ENCODE measurements at places on chromosomes 11 and 22.

- no peak for DNase-seq
These were observed 1.2 kb downstream of the CASP1 start for GRCh38 chr11:105033781-105034180.

DNA sequence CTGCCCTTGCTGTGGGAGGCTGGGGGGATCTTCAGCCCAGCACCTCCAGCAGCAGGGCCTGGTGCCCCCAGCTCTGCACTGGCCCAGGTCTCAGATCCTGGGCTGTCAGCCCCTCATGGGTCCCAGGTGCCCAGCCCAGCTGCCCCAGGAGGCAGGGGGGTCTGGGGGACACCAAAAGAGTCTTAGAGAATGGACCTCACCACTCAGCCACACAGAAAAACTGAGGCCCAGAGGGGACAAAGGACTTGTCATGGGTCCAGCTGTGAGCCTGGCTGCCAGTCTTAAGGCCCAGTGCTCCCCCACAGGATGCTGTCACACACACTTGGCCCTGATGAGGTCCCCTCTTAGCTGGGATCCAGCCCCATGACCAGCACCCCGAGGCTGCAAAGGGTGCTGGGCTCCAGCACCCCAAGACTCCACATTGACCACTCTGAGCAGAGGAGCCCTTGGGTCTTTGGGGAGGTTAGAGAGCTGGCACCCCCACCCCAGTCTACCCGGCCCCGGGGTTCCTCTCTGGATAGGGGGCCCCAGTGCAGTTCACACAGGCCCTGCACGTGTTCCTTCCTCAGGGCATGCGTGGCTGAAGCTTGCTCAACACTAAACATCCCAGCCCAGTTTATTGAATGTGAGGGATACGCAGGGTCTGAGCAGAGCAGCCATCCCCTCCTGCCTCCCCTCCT is 54.4 kb downstream of the IGLL5 start:
- DNase-seq: no peak

GRCh38 chr11:112878033-112878601 is 83.1 kb upstream of the NCAM1 start:
- no peak for DNase-seq

GRCh38 chr11:35950082-35950481 is 6.2 kb downstream of the LDLRAD3 start:
- no peak for DNase-seq

- no peak for DNase-seq
These were observed 40.3 kb downstream of the GALNT18 start for GRCh38 chr11:11581481-11581880.

GRCh38 chr11:20243974-20244373 is 83.7 kb upstream of the DBX1 start:
- no peak for DNase-seq

DNA sequence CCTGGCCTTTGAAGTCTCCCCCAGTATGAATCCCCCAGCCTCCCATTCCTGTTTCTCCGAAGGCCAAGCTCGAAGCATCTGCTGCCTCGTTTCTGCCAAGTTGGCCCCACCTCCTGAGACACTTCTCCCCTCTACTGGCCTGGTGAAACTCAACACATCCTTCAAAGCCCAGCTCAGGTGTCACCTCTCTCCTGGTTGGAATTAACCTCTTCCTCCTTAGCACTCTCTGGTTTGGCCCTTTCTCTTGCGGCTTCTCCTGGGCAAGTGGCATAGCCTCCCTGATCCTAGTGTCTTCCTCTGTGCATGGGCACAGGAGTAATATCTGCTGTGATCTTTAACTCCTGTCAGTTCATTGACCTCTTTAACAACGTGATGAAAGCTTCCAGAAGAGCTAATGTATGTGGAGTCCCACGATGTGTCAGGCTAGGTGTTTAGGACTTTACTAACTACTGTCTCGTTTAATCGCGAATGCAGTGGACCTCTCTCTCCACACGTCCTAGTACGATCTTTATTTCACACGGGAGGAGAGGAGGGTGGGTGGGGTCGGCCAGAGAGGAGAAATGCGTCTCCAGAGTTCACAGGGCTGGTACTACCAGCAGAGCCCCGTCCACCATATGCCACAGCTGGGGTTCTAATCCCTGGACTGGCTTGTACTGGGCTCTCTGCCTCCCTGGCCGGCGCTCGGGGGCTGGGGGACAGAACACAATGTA is 826 bp upstream of the PTPRJ start:
- no peak for DNase-seq

DNA sequence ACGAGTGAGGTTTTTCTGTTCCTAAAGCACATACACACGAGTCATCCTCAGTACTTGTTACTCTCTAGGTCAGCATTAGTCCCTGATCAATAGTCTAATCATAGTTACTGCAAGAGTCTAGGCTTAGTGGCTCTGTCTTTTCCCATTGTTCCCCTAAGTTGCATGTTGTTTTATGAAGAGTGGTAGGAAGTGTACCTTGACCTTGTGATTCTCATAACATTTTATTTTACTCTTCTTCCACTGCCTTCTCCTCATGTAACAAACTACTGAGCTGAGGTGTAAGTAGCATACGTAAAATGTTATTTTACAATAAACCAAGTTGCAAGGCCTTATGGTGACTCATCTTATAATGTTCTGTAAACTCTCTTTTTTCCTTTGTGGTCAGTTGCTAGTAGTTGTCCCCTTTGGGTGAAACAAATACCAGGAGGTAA is 15.0 kb downstream of the METTL15 start:
- DNase-seq: no peak

- DNase-seq: no peak
These were observed 12.1 kb upstream of the CHRM1 start for GRCh38 chr11:62933285-62933684.

GRCh38 chr11:28346721-28347120 is 238.5 kb downstream of the METTL15 start:
- no peak for DNase-seq

- DNase-seq: no peak
These were observed 36.0 kb downstream of the COMMD9 start for GRCh38 chr11:36253238-36253637.

- no peak for DNase-seq
These were observed 25.0 kb downstream of the CYB5R2 start for GRCh38 chr11:7648264-7648663.

DNA sequence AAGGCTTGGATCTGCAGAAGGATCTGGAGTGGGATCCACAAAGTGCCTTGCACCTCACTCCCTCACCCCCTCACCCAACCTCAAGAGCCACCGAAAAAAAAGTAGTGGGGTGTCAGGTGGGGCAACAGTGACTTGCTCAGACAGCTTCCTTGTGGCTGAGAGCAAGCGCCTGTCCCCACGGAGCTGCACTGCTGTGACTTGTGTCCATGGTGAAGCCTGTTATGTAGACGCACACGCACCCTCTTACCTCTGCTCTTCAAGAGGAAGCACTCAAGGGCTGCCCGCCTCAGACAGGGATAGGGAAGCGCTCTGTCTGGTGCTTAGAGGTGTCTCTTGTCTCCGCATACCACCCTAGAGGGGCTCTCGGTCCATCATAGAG is 1.2 kb downstream of the DRD2 start:
- DNase-seq: no peak

DNA sequence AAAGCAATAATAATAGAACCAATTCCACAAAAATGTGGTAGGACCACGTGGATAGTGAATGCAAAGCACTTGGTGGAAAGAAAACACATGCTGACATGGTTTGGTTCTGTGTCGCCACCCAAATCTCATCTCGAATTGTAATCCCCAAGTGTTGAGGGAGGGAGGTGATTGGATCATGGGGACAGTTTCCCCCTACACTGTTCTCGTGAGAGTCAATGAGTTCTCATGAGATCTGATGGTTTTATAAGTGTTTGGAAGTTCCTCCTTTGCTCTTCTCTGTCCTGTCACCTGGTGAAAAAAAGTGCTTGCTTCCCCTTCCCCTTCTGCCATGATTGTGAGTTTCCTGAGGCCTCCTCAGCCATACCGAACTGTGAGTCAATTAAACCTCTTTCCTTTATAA is 421.9 kb upstream of the CADM1 start:
- no peak for DNase-seq

- no peak for DNase-seq
These were observed 127.4 kb downstream of the MIAT start for GRCh38 chr22:26784772-26785171.

GRCh38 chr22:27576815-27577573 is 224.6 kb downstream of the MN1 start:
- peak; percentile 81 for DNase-seq

DNA sequence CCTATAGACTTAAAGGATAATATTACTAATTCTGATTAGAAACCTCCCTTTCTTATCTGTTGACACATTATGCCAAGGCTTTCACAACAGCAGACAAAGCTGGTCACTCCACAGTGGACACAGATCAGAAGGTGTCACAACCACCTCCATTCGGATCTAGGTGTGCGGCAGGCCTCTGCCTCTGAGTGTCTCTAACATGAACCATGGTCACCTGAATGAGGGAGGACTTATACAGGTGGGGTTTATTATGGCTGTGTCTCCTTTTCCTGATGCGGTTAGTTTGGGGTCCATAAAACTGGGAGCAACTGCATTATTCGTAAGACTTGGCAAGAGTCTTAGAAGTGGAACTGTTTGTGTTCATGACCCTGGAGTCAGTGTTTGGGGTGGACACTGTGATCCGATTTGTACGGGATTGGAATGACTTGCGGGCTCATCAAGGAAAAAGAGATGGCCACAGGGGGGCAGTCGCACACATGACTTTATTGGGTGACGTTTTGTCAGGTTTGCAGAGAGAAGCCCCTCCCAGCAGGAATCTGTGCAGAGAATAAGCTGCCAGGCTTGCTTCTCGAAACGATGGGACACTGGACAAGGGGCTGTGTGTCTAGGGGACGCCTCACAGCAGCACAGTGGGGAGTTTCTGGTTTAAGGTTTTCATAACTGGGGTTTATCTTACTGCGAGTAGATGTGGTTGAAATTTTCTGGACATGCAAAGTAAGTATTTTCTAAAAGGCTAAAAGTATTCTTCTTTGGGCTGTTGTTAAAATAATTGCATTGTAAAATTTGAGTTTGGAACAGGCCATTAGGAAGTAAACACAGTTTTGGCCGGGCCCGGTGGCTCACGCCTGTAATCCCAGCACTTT is 90.6 kb downstream of the GAB4 start:
- peak; percentile 67 for DNase-seq

DNA sequence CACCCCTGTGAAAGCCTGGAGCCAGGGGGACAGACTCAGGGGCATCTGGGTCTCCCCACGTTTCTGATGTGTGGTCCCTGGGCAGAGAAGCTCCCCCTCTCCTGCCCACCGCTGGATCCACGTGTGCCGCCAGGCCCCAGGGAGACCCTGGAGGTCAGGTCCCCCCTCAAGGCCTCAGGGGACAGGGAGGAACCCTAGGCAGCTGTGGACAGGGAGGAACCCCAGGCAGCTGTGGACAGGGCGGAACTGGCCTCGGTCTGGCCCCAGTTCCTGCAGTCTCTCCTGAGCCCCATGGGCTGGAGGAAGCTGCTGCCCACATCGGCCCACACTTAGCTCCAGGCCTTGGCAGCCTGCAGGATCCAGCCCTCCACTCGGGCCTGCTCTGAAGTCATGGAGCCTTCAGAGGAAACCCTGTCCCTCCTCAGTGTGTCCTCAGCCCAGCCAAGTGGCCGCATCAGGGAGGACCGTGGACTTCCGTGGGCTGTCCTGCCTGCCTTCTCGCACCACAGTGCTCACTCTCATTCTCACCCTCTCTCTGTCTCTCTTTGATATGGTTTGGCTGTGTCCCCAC is 127.7 kb downstream of the BRD1 start:
- no peak for DNase-seq

DNA sequence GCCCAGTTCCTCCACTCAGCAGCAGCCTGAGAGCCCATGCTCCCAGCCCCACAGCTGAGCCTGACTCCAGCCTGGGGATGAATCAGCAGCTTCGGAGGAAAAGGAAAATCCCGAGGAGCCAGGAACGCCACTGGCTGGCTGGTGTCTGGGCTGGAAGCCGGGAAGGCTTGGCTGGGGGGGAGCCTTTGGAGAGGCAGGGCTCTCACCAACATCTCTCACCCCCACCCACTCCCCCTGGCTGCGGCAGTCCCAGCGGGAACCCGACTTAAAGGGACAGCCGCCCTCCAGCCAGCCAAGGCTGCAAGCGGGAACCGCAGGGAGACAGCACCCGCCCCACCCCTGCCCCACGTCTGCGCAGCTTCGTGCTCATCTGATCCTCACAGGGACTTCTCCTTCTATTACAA is 28.4 kb downstream of the KIAA0930 start:
- DNase-seq: peak; percentile 93

- no peak for DNase-seq
These were observed 2.2 kb upstream of the SIGIRR start for GRCh38 chr11:416757-417621.

DNA sequence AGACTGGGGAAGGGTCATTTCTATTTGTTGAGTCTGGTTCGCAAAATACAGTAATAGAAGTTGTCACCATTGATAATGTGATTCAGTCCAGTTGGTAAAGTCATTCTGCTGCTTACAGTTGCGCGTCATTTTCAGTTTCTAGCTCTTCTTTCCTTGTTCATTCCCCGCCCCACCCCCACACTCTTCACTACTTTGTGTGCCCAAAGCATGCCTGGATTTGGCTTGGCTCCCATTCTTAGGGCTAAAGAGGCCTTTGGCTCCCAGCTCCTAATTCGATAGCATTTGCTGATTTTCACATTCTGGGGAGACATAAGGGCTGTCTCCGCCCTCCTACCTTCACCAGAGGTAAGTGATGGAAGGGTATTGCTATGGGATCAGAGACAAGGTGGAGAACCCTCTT is 43.0 kb downstream of the CECR2 start:
- DNase-seq: no peak

GRCh38 chr11:66133216-66133775 is 63.2 kb downstream of the PACS1 start:
- DNase-seq: no peak

DNA sequence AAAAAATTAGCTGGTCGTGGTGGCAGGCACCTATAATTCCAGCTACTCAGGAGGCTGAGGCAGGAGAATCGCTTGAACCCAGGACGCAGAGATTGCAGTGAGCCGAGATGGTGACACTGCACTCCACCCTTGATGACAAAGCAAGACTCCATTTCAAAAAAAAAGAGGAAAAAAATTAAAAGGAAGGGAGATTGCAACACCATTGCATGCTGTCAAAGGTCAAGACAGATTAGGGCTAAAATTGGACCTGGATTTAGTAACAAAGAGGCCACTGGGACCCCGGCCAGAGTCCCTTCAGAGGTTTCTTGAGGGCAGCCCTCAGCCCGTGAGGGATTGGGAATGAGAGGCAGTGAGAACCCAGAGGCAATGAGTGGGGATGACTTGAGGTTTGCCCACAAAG is 8.2 kb upstream of the MAFF start:
- DNase-seq: no peak

GRCh38 chr11:5486421-5486820 is 2.1 kb upstream of the OR52D1 start:
- DNase-seq: no peak

- peak; percentile 80 for DNase-seq
These were observed 135.4 kb downstream of the OSBP2 start for GRCh38 chr22:30829901-30830550.

DNA sequence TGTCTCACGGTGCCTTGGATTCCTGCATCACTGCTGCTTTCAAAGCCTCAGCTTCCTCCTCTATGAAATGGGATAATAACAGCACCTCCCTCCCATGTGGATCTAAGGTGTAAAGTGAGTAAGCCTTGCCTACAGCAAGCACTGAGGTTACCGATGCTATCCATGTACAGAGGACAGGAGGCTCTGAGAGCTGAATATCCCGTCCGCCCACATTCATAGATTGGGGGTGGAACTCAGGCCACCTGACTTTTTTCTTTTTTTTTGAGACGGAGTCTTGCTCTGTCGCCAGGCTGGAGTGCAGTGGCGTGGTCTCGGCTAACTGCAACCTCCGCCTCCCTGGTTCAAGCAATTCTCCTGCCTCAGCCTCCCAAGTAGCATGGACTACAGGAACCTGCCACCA is 12.5 kb downstream of the PDGFB start:
- no peak for DNase-seq
